ENCODE measurements at places on chromosomes 7 and 10.

GRCh38 chr10:49616421-49617101 lies 2.7 kb downstream of the CHAT start:
- no peak for DNase-seq

DNA sequence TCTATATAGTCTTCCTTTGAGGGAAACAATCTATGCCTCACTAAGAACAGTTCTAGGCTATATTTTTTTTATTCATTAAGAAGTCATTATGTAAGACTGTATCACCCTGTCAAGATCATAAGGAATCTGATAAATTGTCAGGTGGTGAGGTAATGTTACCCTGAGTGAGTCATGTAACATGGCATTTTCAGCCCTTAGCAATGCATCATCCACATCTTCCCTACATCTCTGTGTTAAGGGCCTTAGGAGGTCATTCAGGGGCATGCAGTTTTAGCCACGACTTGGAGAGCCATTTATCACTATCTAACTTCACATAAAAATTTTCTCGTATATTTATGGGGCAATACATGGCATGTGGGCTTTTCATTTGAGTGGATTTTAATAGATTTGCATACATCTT lies 924.5 kb upstream of the MBL2 start:
- peak; percentile 73 for DNase-seq

DNA sequence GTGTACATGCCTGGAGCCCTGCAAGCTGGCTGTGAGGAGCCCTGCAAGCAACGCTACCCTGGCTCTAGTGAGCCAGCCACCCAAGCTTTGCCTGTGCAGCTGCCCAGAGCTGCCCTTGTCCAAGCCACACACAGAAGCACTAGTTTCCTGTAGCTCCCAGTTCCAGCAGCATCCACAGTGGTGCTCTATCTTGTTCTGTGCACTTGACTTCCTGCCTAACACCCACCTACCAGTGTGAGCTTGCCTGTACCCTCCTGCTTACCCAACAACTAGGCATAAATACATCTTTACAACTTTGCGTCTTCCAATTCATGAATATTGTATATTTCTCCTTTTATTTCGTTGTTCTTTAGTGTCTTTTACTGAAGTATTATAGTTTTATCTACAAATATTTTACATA lies 32.2 kb upstream of the ZNF518A start:
- no peak for DNase-seq

- DNase-seq: peak; percentile 79
Measured at GRCh38 chr10:78540355-78541076, 506.9 kb downstream of the RPS24 start.

DNA sequence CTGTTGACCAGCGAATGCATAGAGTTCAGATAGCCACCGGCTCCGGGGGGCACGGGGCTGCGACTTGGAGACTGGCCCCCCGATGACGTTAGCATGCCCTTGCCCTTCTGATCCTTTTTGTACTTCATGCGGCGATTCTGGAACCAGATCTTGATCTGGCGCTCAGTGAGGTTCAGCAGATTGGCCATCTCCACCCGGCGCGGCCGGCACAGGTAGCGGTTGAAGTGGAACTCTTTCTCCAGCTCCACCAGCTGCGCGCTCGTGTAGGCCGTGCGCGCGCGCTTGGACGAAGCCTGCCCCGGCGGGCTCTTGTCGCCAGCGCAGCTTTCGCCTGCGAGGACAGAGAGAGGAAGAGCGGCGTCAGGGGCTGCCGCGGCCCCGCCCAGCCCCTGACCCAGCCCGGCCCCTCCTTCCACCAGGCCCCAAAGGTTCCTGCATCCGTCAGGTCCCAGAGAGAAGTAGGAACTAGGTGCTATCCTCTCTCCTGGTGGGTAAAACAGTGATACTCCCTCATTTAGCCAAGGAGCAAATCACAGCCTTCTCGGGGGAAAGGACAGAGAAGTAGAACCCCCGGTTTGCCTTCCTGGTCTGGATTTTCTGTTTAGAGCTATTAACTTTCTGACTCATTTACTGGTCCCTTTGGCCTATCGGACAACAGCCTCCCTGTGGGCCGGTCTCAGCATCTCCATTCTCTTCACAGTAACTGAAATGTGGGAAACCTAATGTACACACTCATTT lies 6.1 kb upstream of the HOXA2 start:
- peak; percentile 22 for DNase-seq

DNA sequence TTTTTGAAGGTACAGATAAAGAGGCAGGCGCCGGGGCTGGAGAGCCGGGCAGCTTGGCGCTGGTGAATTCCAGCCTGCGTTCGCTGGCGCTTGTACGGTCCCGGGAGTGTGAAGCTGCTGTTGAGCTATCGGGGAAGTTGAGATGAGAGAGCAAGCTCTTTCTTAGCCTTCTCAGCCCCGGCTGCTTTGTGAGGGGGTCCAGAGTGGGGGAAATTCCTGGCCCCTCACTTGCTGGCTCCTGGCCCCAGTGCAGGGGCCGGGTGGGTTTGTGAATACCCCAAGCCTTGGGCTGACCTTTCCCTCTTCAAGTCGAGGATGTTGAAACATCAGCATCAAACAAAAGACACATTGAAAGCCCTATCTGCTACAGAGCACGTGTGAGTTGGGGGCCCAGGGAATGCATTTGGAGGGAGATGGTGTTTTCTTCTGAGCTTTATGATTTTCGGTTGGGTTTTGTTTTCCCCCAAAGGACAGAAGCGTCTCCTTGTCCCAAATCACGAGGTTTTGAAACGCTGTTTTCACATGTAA lies 2.7 kb downstream of the ZMIZ1 start:
- DNase-seq: no peak

DNA sequence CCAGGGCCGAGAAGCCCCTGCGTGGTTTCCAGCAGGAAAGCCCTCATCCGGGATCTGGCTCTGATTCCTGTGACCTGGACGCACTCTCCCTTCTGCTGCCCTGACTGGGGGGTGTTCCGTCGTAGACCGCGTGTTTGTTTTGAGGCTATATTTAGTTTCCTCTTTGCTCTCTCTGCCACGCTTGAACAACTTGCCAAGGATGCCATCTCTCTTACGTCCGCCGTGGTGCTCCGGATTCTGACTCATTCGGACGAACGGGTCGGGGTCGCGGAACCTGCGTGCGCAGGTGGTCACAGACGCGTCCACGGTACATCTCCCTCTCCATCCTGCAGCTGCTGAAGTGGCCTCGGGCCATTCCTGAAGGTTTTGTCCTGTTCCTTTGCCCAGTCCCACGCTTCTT lies 10.4 kb upstream of the SORCS3 start:
- no peak for DNase-seq

DNA sequence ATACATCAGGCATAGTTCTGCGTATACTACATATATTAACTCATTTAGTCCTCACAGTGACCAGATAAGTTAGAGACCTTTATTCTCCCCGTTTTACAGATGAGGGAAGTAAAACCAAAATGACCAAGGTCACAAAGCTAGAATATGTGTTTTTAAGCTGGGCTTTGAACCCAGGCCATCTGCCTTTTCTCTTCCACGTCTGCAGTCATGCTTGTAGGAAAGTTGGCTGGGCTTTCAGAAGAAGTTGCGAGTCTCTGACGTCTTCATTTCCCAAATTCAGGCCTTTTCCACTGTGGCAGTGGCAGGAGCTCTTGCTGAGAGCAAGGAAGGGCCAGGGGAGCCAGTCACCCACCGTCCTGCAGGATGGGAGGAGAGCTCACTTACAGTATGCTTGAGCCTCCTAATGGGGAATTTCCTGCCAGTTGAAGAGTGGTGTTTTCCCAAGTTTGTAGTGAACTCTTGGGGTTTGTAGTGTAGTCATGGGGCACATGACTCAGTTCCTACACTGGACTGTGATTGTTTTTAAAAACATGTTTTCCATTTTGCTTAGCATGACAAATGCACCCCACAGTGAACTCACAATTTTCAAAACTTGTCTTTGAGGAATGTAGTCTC lies 34.2 kb downstream of the CYP17A1 start:
- DNase-seq: peak; percentile 7

- no peak for DNase-seq
Measured at GRCh38 chr10:26612151-26612915, 85.2 kb upstream of the PDSS1 start.

DNA sequence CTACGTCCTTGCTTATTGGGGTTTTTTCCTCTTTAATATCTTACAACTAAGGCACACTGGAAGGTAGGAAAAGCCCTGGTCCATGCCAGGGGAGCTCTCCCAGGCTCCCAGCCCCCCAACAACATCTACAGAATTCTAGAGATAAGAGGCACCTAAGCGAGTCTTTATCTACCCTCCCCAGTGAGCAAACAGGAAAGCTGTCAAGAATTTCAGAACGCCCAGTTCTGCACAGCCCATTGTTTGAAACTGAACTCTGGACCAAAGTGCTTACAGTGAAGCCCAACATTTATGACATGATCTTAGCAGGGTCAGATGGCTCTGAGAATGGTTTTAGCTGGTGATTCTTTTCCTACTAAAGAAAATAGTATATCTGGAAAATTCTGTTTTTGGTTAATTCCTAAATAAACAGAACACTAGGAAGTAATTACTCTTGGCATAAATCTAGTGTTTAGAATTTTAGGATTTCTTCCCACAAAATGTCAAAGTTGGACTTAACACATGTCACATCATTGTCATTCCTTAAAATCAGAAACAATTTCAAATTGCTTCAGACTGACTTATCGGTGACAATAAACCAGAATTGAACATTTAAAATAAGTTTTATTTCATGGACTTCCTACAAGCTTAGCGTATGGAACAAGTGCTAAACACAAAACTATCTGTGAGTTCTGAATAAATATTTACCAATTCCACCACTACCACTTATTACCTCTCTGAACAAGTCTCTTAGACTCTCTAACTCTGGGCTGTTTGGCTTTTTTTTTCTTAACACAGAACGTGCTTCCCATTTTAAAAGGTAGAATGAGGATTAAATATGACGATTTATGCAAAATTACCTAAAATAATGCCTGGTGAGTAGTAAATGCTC lies 31.3 kb upstream of the RNF32 start:
- DNase-seq: no peak

DNA sequence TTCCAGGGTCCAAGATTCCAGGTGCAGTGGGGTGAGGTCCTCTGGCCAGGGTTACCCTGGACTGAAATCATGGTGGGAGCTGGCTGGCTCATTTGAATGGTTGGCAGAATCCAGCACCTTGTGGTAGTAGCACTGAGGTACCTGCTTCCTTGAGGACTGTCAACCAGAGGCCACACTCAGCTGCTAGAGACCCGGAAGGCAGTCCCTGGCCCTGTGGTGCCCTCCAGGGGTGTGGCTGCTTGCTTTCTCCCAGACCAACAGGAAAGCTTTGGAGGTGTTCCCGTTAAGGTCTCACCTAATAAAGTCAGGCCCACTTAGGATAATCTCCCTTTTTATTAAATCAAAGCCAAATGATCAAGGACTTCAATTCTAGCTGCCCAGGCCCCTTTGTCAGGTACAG lies 107.7 kb upstream of the GDF10 start:
- no peak for DNase-seq

DNA sequence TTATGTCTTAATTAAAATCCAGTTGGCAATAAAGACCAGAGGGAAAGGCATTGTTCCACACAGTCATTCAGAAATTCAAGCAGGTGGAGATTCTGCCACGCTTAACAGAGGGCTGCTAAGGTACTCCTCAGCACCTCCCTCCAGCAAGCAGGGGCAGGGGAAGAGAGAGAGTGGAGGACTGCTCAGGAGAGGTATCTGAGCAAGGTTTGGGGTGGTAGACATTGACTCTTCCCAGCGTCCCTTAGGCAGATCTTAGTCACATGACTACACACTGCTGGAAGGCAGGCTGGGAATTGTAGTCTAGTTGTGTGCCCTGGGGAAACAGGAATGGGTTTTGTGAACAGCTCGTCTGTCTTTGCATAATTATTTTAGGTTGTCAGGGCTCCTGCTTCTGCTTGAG lies 181.6 kb downstream of the NPSR1 start:
- DNase-seq: no peak

GRCh38 chr10:103854686-103855391 lies 537 bp downstream of the SH3PXD2A start:
- no peak for DNase-seq

DNA sequence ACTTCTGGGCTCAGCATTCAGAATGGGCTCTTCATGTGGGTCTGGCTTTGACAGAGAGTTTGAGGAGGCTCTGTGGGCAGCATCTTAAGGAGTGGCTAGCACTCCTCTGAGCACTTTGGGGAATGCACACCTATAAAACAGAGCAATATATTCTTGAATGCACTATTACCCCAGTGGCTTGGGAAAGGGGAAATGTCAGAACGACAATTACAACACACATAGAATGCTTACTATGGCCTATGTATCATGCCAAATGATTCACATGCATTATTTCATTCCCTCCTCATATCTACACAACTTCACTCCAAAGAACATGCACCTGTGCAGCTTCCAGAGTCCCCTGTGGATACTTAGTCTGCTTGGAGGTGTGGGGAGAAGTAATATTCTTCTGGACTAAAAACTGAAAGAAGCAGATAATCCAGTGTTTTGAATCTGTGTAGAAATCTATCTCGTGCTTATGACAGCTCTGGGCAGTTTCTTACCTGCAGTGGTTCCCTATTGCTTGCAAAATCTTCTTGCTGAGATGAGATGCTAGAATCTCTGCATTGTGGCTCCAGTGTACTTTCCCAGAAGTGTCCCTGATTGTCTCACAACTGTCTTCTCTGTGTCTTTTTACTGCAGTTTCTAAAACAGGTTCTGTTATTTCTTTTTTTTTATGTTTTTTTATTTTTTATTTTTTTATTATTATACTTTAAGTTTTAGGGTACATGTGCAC lies 5.5 kb upstream of the MGAM start:
- no peak for DNase-seq

GRCh38 chr7:55502858-55503440 lies 69.4 kb downstream of the VOPP1 start:
- DNase-seq: no peak

GRCh38 chr7:38385682-38386081 lies 112.2 kb upstream of the TARP start:
- no peak for DNase-seq

DNA sequence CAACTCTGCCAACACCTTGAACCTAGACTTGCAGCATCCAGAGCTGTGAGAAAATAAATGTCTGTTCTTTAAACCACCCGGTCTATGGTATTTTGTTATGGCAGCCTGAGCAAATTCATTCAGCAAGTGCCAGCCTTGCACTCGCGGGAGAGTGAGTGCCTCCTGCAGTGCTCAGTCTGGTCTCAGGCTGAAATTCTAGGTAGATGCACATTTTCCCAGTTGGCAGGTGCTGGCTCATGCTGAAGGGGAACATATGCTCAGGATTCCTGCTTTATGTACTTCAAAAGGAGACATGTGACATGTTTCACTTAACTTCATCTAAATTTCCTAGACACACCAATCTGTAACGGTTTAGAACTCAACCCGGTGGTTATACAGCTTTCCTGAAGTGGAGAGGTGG lies 170.8 kb downstream of the MGMT start:
- DNase-seq: no peak

DNA sequence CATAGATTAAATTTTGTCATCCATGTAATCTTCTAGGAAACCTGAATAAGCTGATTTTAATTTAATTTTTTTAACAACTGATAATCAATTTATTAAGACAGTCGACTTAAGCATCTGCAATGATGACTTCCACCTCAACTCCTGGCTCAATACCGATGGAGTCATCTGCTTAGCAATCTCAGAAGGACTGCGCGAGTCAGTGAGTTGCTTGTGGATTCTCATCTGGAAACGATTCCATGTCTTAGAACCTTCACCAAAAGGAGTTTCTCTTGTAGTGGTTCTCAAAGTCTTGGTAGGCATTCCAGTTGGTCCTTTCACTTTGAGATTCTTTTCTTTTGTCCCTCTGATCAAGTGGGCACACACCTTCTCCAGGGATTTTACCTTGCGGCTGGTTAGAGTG lies 85.5 kb downstream of the XRCC2 start:
- no peak for DNase-seq
